ENCODE measurements at places on chromosomes 5 and 9. TPM values are rescaled to one million over a fixed set of nuclear protein-coding genes. Genes with fewer than 3 reads are reported as not detected.

DNA sequence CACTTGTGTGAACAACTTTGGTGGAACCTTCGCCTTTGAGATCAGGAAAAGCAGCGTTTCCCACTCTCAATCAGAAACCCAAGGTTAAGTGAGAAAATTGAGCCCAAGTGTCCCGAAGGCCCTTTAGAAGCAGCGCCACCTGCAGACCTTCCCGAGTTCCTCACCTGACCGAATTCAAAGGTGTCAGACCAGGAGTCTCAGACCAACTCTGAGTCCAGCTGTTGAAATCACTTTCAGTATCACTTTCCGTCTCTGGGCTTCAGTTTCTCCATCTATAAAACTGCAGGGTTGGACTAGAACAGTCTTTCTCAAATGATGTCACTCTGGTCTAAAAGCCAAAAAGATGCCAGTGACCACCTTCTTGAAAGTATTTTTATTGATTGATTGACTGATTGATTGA is 31.7 kb upstream of the GRHPR start:
- peak; percentile 70 for DNase-seq

- no peak for DNase-seq
Measured at GRCh38 chr9:135592625-135593024, 31.1 kb downstream of the PAEP start.

DNA sequence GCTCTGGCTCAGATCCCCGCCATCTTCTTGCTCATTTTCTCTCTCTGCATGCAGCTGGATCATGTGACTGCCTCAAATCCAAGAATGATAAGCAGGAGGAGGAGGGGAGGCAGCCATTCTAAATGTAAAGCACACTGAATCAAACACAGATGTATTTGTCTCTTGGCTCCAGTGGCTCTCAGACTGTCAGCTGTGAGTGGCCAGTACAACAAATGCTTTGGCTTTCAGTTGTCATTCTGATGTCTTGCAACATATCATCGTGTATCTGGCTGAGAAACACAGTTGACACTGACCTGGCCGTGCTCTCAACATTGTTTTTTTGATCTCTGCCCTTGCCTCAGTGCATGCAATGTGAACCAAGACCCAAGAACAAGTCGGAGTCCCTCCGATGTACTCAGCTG is 233.1 kb downstream of the ADAMTSL1 start:
- no peak for DNase-seq

GRCh38 chr9:70491426-70492318 is 77.2 kb upstream of the KLF9 start:
- DNase-seq: no peak

GRCh38 chr5:53884844-53885243 is 324.4 kb downstream of the NDUFS4 start:
- DNase-seq: no peak

DNA sequence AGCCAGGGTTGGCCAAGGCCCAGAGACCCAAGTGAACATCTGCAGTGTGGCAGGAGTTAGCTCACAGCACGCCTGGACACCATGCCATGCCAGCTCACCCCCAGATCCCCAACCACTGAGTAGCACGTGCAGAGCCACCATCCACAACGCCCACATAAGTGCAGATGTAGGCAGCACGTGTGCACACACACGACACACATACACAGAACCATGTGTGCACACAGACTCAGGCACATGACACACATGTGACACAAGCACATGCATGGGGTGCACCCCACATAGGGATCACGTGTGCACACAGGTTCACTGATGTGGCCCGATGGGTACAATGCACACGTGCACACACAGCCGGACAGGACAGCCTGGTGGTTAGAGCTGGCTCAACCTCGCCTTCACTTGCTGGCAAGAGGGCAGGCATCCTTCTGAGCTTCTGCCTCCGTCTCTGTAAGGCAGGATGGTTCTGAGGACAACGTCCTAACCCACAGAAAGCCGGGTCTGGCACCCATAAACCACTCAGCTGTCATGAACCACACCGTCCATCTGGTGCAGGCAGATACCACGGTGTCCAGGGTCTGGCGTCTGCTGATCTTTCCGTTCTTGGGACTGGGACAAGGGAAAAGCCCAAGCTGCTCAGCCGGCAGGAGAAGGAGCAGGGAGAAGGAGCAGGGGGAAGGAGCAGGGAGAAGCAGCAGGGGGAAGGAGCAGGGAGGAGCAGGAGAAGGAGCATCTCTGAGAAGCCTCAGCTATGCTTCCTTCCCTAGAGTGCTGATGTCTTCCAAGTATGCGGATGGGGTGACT is 12.0 kb downstream of the LRRC26 start:
- no peak for DNase-seq

GRCh38 chr9:69674716-69675438 is 2.7 kb upstream of the APBA1 start:
- DNase-seq: no peak

DNA sequence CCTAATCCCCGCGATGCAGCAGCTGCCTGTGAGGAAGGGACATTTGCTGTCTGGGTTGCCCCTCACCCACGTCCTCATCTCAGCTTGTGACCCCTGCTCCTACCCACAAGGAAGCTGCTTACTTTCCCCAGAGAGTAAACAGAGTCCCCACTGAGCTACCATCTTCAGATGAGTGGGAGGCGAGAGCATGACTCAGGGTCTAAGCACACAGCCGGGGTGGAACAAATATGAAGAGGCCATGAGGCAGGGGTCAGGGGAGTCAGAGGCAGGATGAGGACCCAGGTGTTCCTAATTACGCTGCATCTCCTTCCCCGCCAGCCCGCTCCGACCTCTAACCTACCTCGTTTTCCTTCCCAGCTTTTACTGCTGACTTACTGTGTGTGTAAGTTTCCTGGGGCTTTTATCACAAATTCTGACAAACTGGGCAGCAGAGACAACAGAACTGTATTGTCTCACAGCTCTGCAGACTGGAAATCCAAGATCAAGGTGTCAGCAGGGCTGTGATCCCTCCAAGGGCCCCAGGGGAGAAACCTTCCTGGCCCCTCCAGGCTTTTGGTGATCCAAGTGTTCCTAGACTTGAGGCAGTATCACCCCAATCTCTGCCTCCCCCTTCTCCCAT is 94.0 kb upstream of the DNAH5 start:
- DNase-seq: no peak

DNA sequence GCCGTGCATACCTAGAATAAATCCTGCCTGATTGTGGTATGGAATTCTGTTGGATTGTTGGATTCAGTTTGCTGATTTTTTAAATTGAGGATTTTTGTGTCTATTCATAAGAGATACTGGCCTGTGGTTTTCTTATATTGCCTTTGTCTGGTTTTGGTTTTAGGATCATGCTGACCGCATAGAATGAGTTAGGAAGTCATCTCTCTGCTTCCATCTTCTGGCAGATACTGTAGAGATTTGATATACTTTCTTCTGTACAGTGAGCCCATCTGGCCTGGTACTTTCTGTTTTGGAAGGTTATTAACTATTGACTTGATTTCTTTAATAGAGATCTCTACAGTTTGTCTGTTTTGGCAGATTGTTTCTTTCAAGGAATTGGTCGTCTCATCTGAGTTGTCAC is 14.7 kb downstream of the CEP72 start:
- no peak for DNase-seq

- no peak for DNase-seq
Measured at GRCh38 chr5:52987711-52988331, 1.3 kb upstream of the ITGA2 start.

- no peak for DNase-seq
Measured at GRCh38 chr9:33227008-33227398, 13.0 kb upstream of the SPINK4 start.

GRCh38 chr9:113026200-113026599 is 14.2 kb upstream of the ZNF883 start:
- DNase-seq: no peak

GRCh38 chr9:32573821-32574220 is 862 bp upstream of the NDUFB6 start:
- no peak for DNase-seq

DNA sequence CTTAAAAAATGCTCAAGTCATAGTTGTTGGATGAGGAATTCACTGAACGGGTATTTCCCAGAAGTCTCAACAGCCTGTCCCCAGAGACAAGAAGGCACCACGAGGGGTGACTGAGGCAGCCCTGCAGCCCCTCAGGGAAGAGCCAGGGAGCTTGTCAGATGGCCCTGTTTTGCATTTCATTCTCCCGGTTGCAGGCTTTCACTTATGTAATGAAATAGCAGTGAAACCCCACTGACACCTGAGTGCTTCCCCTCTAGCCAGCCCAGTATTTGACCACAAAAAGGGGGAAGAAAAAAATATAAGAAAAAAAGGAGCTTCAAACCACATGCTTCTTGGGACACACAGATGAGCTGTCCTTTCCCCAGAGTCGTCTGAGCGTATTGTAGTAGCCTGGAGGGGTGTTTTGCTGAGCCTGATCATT is 75.3 kb upstream of the IL12B start:
- DNase-seq: no peak

DNA sequence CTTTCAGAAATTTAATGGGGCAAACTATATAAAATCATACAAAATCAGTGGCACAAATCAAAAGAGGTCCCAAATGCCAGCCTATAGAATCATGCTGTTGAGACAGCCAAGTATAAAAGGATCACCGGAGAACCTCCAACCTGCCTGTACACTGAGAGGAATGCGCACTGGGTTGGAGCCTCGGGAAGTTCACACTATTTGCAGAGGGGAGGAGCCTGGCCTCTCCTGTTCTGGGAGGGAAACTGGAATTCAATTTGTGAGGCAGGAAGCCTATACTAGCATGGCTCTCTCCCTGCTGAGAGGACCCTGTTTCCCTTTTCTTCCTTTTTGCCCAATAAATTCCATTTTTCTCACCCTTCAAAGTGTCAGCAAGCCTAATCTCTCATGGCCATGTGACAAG is 406.0 kb downstream of the HINT1 start:
- no peak for DNase-seq

DNA sequence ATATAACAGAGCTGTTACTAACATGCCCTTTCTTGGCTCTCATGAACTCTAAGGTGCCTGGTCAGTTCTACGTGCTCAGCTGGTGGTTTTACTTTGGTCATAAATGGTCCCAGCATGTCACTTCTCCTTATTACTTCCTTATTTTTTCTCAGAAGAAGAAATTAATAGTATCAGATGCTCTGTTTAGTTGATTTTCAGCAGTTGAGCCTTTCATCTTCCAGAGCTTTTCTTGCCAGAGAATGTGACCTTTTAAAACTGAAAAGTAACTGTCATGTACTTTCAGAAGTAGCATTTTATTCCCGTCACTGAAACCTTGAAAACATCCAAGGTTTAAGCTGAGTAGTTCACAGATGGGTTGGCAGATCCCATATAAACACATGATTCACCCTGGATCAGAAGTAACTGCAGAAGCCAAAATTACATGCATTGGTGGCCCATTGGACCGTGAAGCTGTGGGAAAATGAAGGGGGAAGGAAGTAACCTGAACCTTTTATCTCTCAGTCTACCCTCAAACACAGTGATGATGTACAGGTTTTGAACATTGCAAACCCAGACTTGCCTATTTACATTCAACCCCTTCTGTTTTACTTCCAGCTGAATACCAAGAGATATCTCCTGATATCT is 50.5 kb downstream of the HACD4 start:
- no peak for DNase-seq

DNA sequence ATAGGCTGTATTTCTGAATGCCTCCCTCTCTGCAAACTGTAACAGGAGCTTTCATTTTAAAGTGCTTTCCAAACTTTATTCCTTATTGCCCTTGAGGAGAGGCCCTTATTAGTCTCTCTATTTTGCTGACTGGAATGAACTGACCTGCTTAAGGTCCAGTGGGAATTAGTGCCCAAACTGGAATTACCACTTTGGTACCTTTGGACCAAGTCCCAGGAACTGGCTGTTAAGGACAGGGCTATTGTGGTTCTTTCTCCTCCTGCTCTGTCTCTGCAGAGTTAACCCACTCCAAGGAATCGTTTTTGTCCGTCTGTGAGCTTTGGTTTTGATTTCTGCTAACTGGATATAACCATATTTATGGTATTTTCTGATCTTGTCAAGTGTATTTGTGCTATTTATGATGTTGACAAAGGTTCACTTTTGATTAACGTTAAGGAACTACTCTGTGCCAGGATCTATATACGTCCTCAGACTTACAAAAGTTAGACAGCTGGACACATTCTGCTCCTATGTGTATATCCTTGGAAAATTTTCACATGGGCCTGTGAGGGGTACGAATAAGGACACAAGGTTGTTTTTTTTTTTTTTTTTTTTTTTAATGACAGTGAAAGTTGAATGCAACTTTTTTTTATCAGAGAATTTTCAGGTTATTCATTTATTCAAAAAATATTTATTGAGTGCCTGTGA is 189.1 kb upstream of the ANKRD55 start:
- DNase-seq: no peak

- no peak for DNase-seq
Measured at GRCh38 chr9:92608909-92609445, 61.0 kb downstream of the IPPK start.

DNA sequence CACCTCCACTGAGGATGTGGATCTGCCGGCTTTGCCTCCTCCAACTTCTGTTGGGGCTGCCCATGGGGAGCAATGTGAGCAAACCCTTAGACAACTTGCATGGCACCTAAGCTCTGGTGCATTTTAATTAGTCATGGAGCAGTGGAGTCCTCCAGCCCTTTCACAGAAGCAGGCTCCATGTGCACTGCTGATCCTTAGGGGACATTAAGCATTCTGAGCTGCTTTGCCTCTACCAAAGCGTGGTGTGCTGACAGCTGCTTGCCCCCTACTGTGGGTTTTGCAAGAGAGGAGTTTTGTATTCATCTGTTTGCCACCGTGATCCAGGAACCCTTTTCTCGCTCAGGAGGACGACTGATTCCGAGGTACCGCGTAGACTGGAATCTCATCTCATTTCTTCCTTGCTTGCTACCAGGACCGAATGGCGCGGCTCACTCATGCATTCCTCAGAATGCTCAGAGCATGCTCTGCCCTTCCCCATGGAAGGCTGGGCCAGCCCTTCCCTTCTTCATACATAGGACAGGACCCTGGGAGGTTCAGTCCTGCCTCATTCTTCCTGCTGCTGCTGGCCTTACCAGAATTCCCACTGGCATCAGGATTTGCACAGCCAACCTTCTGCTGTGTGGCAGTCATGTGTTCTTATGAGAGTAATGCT is 432.5 kb downstream of the GADD45G start:
- DNase-seq: no peak

GRCh38 chr9:125896964-125897363 is 149.8 kb downstream of the PBX3 start:
- no peak for DNase-seq

- DNase-seq: no peak
Measured at GRCh38 chr5:53261245-53261644, 151.7 kb upstream of the MOCS2 start.

GRCh38 chr5:52743529-52743928 is 44.2 kb upstream of the ITGA1 start:
- no peak for DNase-seq

GRCh38 chr5:171891595-171891994 is 106.0 kb downstream of the SMIM23 start:
- no peak for DNase-seq

GRCh38 chr5:1100664-1101574 is 10.9 kb downstream of the SLC12A7 start:
- no peak for DNase-seq

The IFNA13 gene
- not detected for total RNA-seq

The PPP2R2B gene
- 36.6 TPM for total RNA-seq

The ADAMTS12 gene
- 12.3 TPM for total RNA-seq

The GDF9 gene
- not detected for total RNA-seq

The TTLL11 gene
- total RNA-seq: 0.86 TPM

The RGS3 gene
- total RNA-seq: 18.2 TPM

The POLR3G gene
- total RNA-seq: 179 TPM

The DMGDH gene
- total RNA-seq: 1.1 TPM

The LCN1 gene
- total RNA-seq: not detected

The ENC1 gene
- 13.2 TPM for total RNA-seq

The ARSI gene
- 4.5 TPM for total RNA-seq

The BRD8 gene
- 75.8 TPM for total RNA-seq
